ENCODE measurements at places on chromosomes 6 and 20. TPM values are rescaled to one million over a fixed set of nuclear protein-coding genes. Genes with fewer than 3 reads are reported as not detected.

GRCh38 chr6:33213166-33213988, 5.1 kb downstream of the RING1 start:
- peak overlapping the region; percentile 62 for H3K4me3 ChIP-seq
- H3K36me3 ChIP-seq = peaks cover 31% of the 10 kb centered on the region
- H3K27me3 ChIP-seq = peaks cover 16% of the 10 kb centered on the region
- DNase-seq = no peak

DNA sequence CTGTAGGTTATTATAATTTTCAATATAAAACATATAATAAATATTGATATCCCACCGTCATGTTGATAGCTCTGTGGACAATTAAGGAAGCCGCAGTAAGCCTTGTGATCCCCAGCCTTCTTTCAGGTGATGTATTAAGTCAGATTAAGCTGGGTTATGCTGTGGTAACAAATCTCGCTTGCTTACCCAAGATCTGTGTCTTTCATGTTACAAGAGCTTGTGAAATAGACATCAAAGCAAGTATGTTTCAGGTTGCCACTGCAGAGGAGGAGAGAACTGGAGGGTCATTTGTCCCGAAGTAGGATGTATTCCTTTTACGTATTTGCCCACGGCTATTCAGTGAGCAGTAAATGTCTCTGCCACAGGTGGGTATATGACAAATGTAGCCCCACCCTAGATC, 17.8 kb upstream of the BCKDHB start:
- no peaks in the 10 kb centered on the region for H3K4me1 ChIP-seq
- H3K4me3 ChIP-seq = no peak overlapping the region
- H3K27me3 ChIP-seq = no peaks in the 10 kb centered on the region

DNA sequence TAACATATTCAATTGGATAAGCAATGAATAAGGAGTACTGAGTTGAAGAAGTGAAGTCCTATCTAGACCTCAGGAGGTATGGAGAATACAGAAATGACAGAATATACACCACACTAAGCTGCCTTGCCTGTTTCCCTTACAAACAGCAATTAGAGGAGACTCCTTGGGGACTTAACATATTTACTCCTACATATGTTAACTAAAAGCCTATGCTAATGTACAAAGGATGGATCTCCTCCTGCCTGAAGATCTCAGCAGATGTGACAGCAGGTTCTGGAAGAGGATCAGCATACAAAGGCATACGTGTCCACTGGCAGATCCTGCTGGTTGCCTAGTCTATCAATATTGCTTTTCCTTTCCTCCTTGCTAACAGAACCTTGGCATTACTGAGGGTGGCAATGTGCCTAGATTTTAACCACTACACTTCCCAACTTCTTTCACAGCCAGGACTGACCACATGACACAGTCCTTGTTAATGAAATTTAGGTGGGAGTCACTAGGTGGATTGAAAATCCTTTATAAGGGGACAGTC, 29.6 kb downstream of the PRKN start:
- H3K27me3 ChIP-seq = no peaks in the 10 kb centered on the region
- H3K4me1 ChIP-seq = peaks cover 6% of the 10 kb centered on the region
- no peak overlapping the region for H3K4me3 ChIP-seq
- H3K36me3 ChIP-seq = no peaks in the 10 kb centered on the region
- H3K27ac ChIP-seq = no peak overlapping the region

DNA sequence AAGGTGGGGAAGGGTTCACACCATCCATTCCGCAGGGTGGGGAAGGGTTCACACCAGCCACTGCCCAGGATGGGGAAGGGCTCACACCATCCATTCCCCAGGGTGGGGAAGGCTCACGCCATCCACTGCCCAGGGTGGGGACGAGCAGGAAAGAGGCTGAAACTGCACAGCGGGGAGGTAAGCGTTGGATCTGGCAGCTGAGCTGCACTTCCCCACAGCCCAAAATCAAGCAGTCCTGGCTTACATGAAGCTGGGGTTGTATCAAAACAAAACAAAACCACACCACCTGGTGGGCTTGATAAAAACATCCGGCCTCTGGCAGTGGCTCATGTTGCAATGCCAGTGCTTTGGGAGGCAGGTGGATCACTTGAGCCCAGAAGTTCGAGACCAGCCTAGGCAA, 268.5 kb downstream of the TAF4 start:
- no peaks in the 10 kb centered on the region for H3K36me3 ChIP-seq

GRCh38 chr20:36070451-36070850, 84.1 kb upstream of the EPB41L1 start:
- DNase-seq = no peak
- no peaks in the 10 kb centered on the region for H3K27me3 ChIP-seq
- H3K36me3 ChIP-seq = no peaks in the 10 kb centered on the region
- peaks cover 4% of the 10 kb centered on the region for H3K4me1 ChIP-seq

- no peaks in the 10 kb centered on the region for H3K4me1 ChIP-seq
- no peaks in the 10 kb centered on the region for H3K36me3 ChIP-seq
- H3K27ac ChIP-seq = no peak overlapping the region
- DNase-seq = no peak
- no peak overlapping the region for H3K4me3 ChIP-seq
- H3K27me3 ChIP-seq = peaks cover 11% of the 10 kb centered on the region
Measured at GRCh38 chr6:939526-940252, 246.8 kb upstream of the EXOC2 start.

- H3K27ac ChIP-seq = peak overlapping the region; percentile 64
- no peaks in the 10 kb centered on the region for H3K27me3 ChIP-seq
- H3K4me3 ChIP-seq = no peak overlapping the region
- H3K36me3 ChIP-seq = no peaks in the 10 kb centered on the region
Measured at GRCh38 chr6:15239616-15240364, 6.1 kb upstream of the JARID2 start.

- no peak overlapping the region for H3K27ac ChIP-seq
- H3K4me1 ChIP-seq = no peaks in the 10 kb centered on the region
- no peaks in the 10 kb centered on the region for H3K27me3 ChIP-seq
- no peak for DNase-seq
- H3K4me3 ChIP-seq = no peak overlapping the region
Measured at GRCh38 chr6:161181121-161181520, 92.7 kb downstream of the AGPAT4 start.

DNA sequence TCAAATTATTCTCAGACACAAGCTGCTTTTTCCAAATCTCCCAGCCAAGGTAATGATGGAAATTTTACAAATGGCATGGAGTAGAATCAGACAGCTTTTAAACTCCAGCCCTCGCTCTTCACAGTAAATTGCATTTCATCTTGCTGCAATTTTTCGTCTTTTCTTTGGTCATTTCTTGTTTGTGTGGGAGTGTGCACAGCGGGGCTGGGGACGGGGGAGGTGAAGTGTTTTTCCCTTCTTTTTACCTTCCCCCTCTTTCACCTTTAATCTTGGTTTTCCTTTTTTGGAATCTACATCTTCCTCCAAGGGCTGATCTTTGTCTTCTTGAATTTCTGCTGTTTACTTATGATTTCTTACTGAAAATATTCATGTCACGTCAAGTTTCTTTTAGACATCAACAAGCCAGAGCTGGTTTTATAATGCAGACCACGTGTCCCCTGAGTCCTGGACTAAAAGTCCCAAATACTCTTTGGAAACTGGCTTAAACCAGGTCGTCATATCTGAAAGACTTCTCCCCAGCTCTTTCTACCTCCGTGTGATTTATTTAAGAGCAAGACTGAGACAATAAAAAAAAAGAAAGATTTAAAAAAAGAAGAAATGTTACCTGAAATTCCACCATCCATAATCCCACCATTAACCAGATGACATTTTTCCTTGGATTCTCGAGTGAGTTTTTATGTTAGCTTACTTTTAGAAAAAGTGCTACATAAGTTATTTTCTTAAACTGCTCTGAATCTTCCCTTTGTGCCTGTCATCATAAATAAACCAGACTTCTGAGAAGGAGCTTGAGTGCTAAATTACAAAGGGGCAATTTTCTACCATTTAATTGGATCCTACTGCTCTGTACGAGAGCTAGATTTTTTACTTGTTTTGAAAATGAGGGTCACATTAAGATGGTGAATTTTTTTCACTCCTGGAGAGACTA, 52.0 kb downstream of the MAP3K5 start:
- peak overlapping the region; percentile 46 for H3K27ac ChIP-seq
- H3K4me3 ChIP-seq = no peak overlapping the region
- H3K4me1 ChIP-seq = peaks cover 4% of the 10 kb centered on the region
- H3K36me3 ChIP-seq = no peaks in the 10 kb centered on the region
- DNase-seq = no peak
- H3K27me3 ChIP-seq = no peaks in the 10 kb centered on the region

- peaks cover 30% of the 10 kb centered on the region for H3K4me1 ChIP-seq
- H3K36me3 ChIP-seq = peaks cover 25% of the 10 kb centered on the region
- H3K27me3 ChIP-seq = no peaks in the 10 kb centered on the region
- H3K4me3 ChIP-seq = peak overlapping the region; percentile 92
- DNase-seq = no peak
Measured at GRCh38 chr6:32852844-32853540, 512 bp downstream of the TAP1 start.

DNA sequence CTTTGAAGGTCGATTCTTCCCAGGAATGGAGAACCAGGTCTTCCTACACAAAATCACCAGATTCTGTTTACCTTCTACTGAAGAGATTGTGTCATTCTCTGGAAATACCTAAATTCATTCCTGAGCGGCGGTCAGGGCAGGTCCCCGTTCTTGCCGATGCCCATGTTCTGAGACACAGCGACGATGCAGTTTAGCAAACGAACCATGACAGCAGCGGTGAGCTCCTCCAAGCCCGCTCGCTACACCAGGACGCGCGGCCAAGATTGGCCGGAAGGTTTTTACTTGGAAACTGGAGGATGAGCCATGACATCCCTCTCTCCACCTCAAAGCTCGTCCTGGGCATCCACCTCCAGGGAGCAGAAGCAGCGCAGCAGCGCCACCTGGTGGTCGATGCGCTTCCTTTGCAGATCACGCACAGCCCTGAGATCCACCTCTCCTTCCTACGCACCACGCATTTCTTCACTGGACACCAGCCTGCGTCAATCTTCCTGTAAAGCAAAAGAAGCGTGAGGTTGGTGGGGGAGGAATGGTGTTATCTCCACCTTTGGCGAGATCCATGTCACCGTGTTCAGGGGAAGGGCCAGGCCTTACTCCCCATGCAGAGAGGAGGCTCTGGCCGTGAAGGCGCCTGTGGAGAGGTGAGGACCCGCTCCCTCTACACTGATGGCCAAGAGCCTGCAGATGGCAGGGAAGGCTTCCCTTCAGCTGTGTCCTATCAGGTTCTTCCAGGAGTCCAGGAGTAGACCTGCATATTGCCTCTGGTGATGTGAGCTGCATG, 9.9 kb upstream of the HLA-B start:
- peak overlapping the region; percentile 49 for H3K4me3 ChIP-seq
- H3K27me3 ChIP-seq = peaks cover 26% of the 10 kb centered on the region
- H3K4me1 ChIP-seq = no peaks in the 10 kb centered on the region
- H3K36me3 ChIP-seq = no peaks in the 10 kb centered on the region

- H3K4me3 ChIP-seq = no peak overlapping the region
- peaks cover 10% of the 10 kb centered on the region for H3K4me1 ChIP-seq
- DNase-seq = no peak
- H3K27ac ChIP-seq = no peak overlapping the region
Measured at GRCh38 chr6:108207013-108207412, 41.2 kb downstream of the NR2E1 start.

- H3K4me1 ChIP-seq = no peaks in the 10 kb centered on the region
- H3K4me3 ChIP-seq = no peak overlapping the region
- H3K27me3 ChIP-seq = peaks cover 13% of the 10 kb centered on the region
- no peaks in the 10 kb centered on the region for H3K36me3 ChIP-seq
- H3K27ac ChIP-seq = no peak overlapping the region
Measured at GRCh38 chr20:60960500-60960899, 291.6 kb upstream of the CDH4 start.

DNA sequence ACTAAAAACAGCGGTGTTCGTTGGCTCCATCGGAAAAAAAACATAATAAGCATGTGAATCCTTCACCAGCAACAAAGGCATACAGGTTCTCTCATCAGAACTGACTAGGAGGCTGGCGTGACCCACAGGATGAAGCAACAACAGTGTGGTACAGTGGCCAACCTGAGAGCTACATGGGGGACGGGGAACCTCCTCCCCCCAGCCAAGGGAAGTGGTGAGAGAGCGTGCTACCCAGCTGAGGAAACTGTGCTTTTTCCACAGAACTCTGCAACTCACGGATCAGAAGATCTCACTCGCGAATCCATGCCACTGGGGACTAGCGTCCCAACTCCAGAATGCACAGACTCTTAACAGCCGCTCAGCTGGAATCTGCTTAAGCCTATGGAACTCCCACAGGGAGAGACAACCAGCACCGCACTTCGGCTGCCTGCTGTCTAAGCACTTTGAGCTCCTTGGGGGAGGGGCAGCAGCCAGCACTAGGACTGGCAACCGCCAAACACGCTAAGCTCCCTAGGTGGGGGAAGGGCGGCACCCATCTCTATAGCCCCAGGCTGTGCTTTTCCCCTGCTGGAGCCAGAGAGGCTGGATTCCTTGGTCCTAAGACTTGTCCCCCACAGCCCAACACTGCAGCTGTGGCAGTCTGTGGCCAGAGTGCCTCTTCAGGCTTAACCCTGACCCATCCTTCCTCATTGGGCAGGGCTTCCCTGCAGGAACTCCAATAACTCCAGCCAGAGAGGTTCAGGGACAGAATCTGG, 538.3 kb upstream of the BTBD3 start:
- H3K4me1 ChIP-seq = no peaks in the 10 kb centered on the region
- no peaks in the 10 kb centered on the region for H3K36me3 ChIP-seq
- H3K27me3 ChIP-seq = no peaks in the 10 kb centered on the region
- H3K4me3 ChIP-seq = no peak overlapping the region
- no peak for DNase-seq

DNA sequence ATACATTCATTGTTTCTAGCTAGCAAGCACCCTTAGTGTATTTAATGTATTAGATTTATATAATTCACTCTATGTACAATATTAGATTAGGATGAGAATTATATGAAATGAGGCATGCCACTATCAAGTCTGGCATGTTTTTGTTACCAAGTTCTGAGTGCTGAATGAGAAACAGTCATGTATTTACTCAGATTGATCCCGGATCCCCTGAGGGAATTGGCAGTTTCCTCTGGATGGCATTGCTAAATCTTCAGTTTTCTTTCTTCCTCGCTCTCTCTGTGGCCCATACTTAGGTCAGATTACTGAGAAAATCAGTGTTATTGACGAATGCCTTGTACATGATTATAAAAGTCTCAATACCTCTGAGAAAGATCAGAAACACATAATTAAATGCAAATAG, 66.6 kb downstream of the CDKAL1 start:
- H3K4me3 ChIP-seq = no peak overlapping the region
- no peaks in the 10 kb centered on the region for H3K27me3 ChIP-seq
- H3K27ac ChIP-seq = no peak overlapping the region
- peaks cover 17% of the 10 kb centered on the region for H3K36me3 ChIP-seq
- DNase-seq = no peak

OTOR gene
- total RNA-seq = not detected

TSBP1 gene
- total RNA-seq = not detected

SLC22A16 gene
- not detected for total RNA-seq

FAM209A gene
- total RNA-seq = not detected

LY86 gene
- 0.98 TPM for total RNA-seq

TMC2 gene
- not detected for total RNA-seq

CGA gene
- total RNA-seq = not detected

RHAG gene
- total RNA-seq = 0.66 TPM

All from heart right ventricle (tissue), 16 donors.